ENCODE measurements at places on chromosomes 4 and X.

GRCh38 chrX:107507093-107507743 is 57.8 kb downstream of the FRMPD3 start:
- DNase-seq, result no peak

- no peak for DNase-seq
Observed at GRCh38 chrX:113392355-113392754, 551.7 kb upstream of the AMOT start.

DNA sequence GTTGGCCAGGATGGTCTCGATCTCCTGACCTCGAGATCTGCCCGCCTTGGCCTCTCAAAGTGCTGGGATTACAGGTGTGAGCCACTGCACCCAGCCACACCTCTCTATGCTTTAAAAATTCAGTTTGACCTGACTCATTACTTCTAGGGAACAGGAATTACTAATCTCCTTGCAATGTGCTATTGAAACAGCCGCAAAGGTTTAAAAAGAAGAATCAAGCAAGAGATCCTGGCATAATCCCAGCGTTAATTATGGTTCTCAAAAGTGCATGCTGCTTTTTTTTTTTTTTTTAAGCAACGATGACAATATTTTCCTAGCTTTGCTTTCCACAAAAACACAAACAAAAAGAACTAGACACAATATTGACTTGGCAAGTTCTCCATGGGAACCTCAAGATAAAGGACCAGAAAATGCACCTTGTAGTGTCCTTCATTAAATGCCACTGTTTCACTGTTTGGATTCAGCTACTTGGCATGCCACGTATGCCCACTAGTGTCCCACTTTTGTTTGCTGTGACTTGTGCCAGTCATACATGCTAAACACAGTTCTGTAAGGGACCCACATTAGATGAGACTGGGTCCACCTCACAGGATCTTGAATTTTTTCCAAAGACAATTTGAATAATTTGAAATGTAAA is 112.6 kb upstream of the PPARGC1A start:
- no peak for DNase-seq

GRCh38 chr4:70603856-70604255 is 11.8 kb downstream of the AMBN start:
- no peak for DNase-seq

DNA sequence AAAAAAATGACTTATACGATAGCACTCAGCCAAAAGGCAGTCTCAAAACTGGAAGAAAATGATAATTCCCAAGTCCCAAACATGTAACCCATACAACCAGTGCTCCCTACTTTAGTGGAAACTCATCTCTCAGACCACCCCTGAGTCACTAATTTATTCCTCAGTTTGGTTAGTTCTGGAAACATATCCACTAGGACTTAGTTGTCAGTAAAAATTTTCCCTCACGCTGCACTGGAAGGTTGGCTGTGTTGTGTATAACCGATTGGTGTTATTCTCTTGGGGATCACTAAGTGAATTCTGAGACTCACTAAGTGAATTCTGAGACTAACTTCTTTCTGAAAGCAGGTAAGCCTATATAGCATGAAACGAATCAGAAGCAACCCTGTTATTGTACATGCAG is 48.5 kb upstream of the GAB1 start:
- no peak for DNase-seq

- DNase-seq, result no peak
Observed at GRCh38 chrX:127129510-127129909, 310.0 kb downstream of the PRR32 start.

DNA sequence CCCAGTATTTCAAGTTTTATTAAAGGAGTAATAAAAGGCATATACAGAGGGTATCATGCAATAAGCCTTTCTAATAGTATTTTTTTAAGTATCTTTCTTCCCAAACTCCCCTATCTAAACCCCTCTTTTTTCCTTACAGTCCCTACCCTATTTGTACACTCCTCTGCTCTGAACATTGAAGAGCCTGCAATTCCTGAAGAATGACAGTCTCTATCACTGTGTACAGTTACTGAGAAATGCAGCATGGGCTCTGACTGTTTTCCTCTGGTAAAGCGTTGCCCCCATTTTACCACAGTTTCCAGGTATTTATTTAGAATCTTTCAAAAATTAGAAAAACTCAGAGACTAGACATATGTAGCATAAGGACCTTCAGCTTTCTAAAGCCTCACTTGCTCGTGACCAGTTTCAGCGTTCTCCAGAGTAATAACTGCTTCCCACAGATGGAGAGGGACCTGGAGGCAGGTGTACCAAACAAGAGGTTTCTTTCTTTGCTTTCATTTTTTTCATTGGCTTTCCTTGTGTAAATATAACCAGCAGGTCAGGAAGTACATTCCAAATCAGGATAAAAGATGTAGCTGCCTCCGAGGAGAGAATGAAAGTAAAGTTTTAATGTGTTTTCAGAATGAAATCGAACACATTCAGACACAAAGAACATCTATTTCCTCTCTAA is 230.8 kb downstream of the CFAP299 start:
- peak; percentile 87 for DNase-seq

DNA sequence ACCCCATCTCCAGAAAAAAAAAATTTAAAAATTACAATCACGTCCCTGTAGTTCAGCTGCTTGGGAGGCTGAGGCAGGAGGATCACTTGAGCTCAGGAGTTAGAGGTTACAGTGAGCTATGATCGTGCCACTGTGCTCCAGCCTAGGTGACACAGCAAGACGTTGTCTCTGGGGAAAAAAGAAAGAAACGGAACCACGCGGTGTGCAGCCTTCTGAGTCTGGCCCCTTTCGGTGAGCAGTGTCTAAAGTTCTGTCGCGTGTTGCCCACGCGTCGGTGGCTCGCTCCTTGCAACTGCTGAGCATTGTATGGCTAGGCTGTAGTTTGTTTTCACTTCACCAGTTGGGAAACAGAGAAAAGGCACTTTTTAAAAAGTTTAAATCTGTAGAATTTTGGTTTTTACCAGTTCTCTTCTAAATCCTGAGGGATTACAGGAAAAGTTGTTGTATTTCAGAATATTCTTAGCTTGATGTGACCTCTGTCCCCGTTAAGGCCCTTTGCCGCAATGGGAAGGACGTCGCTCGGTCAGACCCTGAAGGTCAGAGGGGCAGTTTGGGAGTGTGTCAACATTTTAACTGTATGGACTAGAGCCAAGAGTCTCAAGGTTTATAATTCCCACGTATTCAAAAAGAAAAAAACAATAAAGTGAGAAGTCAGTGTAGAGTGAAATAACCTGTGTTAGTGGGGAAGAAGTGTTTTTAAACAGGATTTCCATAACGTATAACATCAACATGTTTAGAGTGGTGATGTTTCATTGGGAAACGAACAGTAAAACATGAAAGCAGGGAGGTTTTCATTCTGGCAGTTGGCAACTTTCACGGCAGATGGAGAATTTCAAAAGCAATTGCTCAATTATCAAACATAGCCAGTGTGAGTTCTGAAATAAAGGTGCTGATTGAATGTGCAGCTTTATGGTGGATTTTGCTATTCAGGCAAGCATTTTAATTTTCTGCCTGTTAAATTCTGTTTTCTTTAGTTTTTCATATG is 45.8 kb upstream of the MSANTD1 start:
- DNase-seq, result no peak

DNA sequence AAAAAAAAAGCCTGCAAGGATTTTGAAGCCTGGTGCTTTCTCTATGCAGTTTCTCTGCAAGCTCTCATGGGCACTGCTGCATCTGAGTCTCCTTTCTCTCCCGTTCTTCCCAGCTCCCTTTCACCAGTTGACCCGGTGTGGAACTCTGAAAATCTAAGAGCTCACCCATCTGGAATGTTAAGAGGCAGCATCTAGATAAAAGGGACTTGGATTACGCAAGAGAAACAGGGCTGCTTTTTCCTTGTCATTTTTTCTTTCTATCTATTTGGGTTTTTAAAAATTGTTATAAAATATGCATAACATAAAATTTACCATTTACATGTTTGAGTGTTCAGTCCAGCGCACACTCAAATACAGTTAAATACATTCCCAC is 95.2 kb upstream of the RPS6KA3 start:
- DNase-seq, result no peak

GRCh38 chr4:88690355-88690754 is 7.3 kb downstream of the NAP1L5 start:
- no peak for DNase-seq

- no peak for DNase-seq
Observed at GRCh38 chr4:184274286-184274951, 56.7 kb upstream of the ENPP6 start.

- DNase-seq, result peak; percentile 26
Observed at GRCh38 chr4:88456670-88457306, at the start of gene HERC5. Gene HERC5 (plus strand): TSS chr4:88457119. CDS start chr4:88457270, 151 bp downstream.

- no peak for DNase-seq
Observed at GRCh38 chrX:50099331-50099730, 101.5 kb downstream of the AKAP4 start.

GRCh38 chr4:152900395-152900794 is 35.7 kb upstream of the FHDC1 start:
- DNase-seq, result no peak

GRCh38 chr4:153729895-153730294 is 29.9 kb downstream of the RNF175 start:
- no peak for DNase-seq

GRCh38 chr4:40197879-40198689 is 1.3 kb downstream of the RHOH start:
- no peak for DNase-seq

- DNase-seq, result no peak
Observed at GRCh38 chrX:122546269-122546668, 637.8 kb upstream of the GRIA3 start.

DNA sequence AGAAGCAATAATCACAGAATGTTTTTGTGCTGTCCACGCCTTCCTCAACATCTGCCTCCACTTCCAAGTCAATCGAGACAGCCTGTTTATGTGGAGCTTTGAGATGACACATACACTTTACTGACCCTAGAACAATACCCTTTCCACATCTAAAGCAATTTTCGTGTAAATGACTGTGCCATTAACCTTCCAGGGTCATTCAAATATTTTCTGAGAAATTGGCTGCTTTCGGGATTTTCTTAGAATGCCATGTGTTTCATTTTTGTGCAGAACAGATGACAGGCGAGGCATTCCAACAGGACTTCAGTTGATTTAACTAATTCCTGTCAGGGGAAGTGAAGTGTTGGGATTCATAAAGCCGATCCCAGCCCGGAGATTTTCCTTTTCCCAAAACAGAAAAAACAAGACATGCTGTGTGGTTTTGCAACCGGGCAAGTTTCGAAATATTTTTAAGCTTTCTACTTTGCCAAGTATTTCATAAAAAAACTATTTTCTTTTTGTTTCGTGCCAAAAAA is 73.9 kb downstream of the SORBS2 start:
- no peak for DNase-seq

DNA sequence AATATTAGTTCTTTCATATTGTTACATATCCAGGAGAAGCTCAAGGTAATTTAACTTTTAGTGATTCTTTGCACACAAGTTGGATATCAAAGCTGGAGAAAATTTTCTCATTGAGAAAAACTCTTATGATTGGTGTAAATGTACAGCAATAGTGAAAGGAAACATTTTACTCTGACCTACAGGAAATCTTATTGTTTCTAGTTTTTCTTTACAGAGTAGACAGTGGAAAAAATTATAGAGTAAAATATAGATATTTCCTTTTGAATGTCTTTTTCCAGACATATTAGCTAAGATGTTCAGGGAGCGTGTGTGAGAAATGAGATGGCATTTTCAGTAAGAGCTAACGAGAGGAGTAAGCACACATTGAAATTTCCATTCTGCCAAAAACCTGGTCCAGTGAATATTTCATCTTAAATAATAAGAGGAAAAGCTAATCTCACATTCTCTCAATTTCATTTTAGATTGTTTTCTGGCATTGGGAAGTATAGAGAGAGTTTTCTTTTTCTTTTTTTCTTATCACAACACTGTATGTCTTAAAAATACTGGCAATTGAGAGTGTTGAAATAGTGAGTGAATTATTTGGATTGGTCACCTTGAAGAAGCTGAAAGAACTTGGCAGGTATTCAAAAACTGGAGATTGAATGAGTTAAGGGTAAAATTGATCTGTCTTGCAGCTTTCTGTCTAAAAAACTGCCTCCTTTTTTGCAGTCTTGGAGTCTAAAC is 15.6 kb upstream of the ATP8A1 start:
- DNase-seq, result no peak

- no peak for DNase-seq
Observed at GRCh38 chr4:122781486-122781885, 45.1 kb upstream of the FGF2 start.

DNA sequence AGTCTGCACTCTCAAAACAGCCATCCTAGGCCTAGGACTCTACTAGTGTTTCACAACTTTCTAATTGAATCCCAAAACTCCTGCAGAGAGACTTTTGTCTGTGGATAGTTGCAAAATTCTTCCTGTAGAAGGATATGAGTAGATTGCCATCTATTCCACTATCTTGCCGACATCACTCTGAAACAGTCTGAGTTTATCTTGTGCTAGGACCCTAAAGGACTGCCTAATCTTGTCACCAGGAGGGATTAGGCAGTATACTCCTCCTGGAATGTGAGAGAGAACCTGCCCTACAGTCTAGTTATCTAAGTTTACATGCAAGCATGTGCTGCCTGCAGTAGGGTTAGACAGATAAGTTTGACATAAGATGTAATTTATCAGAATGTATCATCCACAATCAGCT is 1646.6 kb upstream of the PCDH7 start:
- DNase-seq, result no peak

GRCh38 chrX:78357342-78358055 is 30.1 kb upstream of the CYSLTR1 start:
- DNase-seq, result no peak

GRCh38 chr4:81468678-81469077 is 3.0 kb downstream of the RASGEF1B start:
- DNase-seq, result no peak

GRCh38 chr4:32249040-32249439 is 1528.9 kb downstream of the PCDH7 start:
- DNase-seq, result no peak

- no peak for DNase-seq
Observed at GRCh38 chr4:126604268-126604867, 1028.4 kb upstream of the INTU start.

GRCh38 chr4:116357758-116358157 is 727.6 kb downstream of the TRAM1L1 start:
- no peak for DNase-seq

DNA sequence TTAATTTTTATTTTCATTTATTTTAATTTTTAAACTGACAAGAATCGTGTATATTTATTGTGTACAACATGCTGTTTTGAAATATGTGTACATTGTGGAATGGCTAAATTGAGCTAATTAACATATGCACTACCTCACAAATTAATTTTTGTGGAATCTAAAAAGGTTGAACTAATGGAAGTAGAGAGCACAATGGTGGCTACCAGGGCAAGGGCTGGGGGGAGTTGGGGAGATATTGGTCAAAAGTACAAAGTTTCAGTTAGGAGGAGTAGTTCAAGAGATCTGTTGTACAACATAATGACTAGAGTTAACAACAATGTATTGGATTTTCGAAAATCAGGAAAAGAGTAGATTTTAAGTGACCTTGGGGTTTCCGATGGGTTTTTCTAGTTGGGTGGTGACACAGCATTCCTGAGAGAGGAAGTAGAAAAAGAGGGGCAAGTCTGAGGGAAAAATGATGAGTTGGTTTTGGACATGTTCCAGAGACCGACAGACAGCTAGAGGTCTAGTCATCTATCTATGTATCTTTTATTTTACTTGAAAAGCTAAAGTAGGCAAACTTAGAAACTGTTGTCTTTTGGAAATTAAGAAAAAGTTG is 23.2 kb downstream of the APOO start:
- DNase-seq, result no peak

- no peak for DNase-seq
Observed at GRCh38 chr4:19992471-19993093, 259.1 kb upstream of the SLIT2 start.

GRCh38 chrX:50691820-50692219 is 122.2 kb downstream of the SHROOM4 start:
- DNase-seq, result no peak
